CD8-positive, alpha-beta memory T cell (primary cell): ENCODE measurements at places on chromosomes 13 and 19.
A peak's percentile ranks its signal among the peaks of the same experiment; 100 is the strongest.

- DNase-seq: peak; percentile 73
Observed at GRCh38 chr19:47210689-47211316, 20.2 kb downstream of the BBC3 start.

- no peak for DNase-seq
Observed at GRCh38 chr13:40697711-40698110, 31.3 kb upstream of the FOXO1 start.

- no peak for DNase-seq
Observed at GRCh38 chr13:18995259-18995873, 186.3 kb downstream of the TUBA3C start.

- no peak for DNase-seq
Observed at GRCh38 chr13:44108331-44108858, 228.7 kb downstream of the LACC1 start.

- no peak for DNase-seq
Observed at GRCh38 chr13:99310382-99311031, 3.3 kb upstream of the GPR183 start.

GRCh38 chr19:57888560-57889231, at the start of gene ZNF814:
ZNF814 (minus strand) TSS chr19:57889037; CDS start chr19:57888802, 235 bp downstream.
- DNase-seq: peak; percentile 83

- DNase-seq: peak; percentile 97
Observed at GRCh38 chr19:13986348-13986904, 19.7 kb downstream of the RFX1 start.

DNA sequence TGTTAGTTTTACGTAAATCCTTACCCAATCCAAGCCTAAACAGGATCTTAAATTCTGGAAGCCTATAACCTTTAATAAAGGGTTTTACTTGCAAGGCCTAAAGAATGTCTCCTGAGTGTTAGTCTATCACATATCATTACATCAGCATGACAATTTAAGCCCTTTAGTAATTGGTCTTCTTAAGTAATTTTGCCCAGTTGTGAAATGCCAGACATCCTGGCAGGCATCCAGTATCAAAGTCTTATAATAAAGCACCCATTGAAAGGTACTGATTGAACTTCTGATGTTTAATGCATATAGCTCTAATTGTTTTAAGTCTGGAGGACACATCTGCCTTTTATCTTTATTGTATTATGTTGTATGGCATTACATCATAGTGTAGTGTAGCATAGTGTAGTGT, 1078.9 kb downstream of the SLITRK1 start:
- DNase-seq: no peak

GRCh38 chr13:98965325-98965724, 12.5 kb downstream of the DOCK9 start:
- DNase-seq: no peak

DNA sequence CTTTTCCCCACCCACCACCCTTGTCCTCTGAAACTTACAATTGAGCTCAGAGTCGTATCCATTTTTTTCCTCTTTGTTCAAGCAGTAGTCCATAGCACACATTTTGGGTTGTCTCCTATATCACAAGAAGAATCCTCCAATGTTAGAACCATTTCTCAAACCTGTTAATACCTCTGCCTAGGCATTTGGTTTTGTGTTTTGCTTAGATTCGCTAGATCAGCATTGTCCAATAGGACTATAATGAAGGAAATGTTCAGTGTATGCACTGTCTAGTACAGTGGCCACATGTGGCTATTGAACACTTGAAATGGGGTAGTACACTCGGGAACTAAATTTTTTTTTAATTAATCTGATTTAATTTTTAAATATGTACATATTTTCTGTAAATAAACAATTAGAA, 12.6 kb downstream of the DPY19L3 start:
- DNase-seq: no peak

DNA sequence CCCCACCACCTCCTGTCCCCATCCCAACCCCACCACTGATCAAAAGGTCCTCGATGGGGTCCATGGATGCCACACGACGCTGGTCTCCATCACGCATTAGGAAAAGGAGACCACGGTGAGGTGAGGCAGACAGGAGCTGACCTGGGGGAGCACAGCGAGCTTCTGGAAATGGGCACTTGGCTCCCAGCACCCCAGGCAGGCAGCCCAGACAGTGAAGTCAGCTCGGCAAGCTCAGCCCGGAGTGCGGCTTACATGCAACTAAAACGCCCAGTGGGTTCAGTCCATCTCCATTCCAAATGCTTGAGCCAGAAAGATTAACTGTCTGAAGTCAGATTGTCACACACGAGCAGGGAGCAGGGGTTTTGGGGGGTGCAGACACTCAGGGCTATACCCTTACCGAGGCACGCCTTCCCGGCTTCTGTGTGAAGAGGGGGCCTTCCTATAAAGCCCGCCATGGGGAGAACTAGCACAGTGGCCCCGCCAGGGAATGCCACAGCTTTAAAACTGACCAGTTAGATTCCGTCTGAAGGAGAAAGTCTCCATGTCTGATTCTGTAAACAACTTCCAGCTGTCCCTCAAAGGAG, 79.4 kb downstream of the SPACA7 start:
- DNase-seq: no peak

- no peak for DNase-seq
Observed at GRCh38 chr13:40429706-40430545, 236.5 kb downstream of the FOXO1 start.

GRCh38 chr13:99311137-99311536, 3.9 kb upstream of the GPR183 start:
- no peak for DNase-seq

DNA sequence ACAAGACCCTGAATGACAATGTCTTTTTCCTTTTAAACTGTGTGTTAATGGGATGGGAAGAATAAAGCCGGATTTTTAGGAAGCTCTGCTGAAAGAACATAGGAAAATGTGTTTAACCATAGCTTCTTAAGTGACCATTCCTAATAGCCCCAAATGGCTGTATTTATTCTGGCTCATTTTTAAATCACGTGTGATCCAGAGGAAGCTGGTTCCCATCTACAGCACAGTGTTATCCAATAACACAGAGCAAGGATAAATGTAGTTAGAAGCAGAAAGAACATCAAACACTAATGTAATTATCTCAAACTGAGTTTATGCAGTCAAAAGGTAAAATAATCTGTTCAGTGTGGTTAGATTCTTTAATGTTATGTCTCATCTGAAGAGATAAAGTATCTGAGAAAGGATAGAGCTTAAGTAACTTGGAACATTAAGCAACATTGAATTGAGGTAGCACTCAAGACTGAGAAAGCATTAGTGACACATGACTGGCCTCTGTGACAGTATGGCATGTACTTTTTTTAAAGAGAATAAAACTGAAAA, 853.3 kb downstream of the GPC5 start:
- no peak for DNase-seq

- no peak for DNase-seq
Observed at GRCh38 chr13:33997574-33997973, 179.6 kb downstream of the RFC3 start.

GRCh38 chr13:39253774-39254173, 215.5 kb downstream of the NHLRC3 start:
- no peak for DNase-seq

GRCh38 chr19:41449079-41449864, 6.3 kb downstream of the ERICH4 start:
- DNase-seq: peak; percentile 69

DNA sequence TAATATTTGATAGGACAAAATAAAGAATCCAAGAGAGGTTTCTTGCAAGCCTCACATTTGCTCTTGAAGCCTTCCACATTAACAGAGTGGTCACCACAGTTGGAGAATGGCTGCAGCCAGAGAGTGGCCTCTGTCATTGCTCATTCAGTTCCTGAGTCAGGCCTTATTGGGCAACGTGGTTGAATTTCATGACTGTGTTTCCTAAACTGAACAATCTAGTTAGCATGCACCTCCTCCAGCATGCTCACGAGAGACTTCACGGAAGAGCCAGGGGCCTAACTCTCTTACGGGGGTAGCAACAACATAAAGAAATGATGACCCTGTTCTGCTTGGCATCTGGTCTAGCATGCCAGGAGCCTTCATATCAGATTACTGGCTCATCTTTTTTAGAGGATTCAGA, 9.6 kb upstream of the UBL3 start:
- no peak for DNase-seq

DNA sequence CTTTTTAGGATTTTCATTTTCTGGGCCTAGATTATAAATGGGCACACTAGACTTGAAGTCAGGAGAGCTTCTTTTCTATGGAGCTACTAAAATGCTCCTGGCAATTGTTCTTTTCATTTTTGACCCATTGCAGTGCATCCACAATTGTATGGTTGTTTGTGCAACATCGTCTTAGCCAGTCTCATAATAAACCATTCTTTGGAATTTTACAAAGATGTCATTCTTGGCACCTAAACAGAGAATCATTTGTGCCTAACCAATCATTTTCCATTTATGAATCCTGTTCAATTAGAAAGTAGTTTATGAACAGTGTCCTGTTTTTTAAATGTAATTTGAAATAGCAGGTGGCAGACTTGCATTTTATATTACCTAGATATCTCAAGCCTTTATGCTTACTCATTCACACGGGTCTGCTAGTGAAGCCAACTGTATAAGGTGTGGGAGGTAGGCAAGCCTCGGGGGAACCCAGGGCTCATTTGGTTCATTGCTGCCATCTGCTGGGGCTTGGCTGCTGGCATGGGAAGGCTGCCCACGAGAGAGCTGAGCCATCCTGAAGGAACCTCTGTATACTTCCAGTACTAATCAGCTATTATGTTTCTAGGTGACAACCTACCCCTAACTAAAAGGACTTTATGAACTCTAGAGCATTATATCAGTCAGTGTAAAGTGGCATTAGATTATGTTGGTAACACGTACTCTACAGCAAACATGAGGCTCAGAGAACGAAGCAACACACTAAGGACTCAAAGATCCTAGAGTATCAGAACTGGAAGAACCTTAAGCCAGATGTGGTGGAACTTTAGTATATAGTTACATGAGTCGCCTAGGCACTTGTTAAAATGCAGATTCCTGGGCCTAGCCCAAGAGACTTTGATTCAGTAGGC, 60.0 kb downstream of the TPT1 start:
- DNase-seq: no peak

- DNase-seq: no peak
Observed at GRCh38 chr19:12092956-12093355, 28.4 kb downstream of the ZNF844 start.

GRCh38 chr13:64845110-64845509, 2385.0 kb downstream of the PCDH9 start:
- no peak for DNase-seq

DNA sequence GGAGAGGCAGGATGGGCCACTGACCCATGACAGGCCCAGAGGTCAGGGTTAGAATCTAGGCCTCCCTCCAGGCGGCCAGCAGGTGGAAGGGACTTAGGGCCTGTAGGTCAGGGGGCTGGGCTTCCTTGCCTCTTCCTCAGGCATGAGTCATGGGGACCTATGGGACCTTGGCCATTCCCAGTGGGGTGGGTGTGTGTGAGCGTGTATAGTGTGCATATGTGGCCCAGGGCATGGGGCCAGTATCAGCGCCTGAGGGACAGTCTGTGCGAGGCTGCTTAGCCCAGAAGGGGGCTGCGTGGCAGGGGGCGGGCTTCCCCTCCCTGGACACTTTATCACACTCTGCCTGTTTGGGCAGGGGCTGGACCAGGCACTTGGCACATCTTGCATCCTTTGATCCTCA, 13.3 kb downstream of the KCTD15 start:
- no peak for DNase-seq

DNA sequence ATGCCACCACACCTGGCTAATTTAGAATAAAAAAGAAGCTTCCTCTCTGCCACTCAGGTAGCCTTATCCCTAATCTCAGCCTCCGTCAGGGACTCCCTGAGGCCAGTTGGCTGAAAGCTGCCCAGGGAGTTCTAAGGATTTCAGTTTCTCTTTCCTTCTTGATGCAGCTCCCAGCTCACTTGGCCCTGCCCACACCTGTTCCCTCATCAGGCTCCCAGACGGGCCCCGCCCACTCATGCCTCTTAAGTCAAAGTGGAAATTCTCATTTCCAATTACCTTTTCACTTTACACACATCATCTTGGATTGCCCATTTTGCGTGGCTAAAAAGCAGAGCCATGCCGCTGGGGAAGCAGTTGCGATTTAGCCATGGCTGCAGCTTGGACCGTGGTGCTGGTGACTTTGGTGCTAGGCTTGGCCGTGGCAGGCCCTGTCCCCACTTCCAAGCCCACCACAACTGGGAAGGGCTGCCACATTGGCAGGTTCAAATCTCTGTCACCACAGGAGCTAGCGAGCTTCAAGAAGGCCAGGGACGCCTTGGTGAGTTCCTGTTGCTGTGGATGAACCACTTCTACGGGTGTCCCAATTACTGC, at the start of gene IFNL1:
Gene IFNL1, plus strand, starts transcription at position 353 of the 591 bp plus-strand sequence. Its CDS starts 15 bp downstream, at position 368.
- DNase-seq: peak; percentile 19

DNA sequence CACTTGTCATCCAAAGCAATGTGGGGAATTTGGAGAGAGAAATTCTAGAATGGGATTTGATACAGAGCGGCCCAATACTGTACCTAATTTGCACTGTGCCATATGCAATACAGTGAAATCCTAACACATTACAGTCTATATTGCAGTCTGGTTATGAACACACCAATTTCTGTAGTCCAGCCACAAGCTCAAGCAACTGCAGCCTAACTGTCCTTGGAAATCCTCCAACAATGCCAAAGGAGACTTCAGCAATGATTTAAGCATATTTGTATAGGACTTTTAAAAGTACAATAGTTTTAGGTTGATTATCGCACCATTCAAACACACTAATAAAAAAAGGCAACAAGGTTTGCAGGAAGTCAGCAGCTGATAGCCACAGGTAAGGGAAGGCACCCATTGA, 17.3 kb downstream of the DIAPH3 start:
- DNase-seq: no peak

GRCh38 chr19:30083701-30084156, 141.7 kb downstream of the URI1 start:
- DNase-seq: no peak

DNA sequence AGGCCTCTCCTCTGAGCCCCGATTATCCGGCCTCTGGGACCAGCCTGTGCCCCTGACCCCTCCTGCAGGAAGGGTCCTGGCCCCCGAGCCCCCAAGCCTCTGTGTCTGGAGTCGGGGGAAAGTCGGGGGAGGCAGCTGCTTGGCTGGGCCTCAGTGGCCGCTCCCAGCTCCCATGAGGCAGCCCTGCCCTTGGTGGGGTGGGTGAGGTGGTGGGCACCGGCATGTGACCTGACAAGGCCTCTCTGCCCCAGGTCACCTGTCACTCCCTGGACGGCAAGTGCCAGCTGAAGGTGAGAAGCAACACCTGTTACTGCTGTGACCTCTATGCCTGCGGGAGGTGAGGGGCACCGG, 41.5 kb downstream of the TMEM255B start:
- no peak for DNase-seq

- DNase-seq: no peak
Observed at GRCh38 chr19:51124729-51125128, at the start of gene SIGLEC9. SIGLEC9 (plus strand) TSS chr19:51124906; CDS start chr19:51124975, 69 bp downstream.

GRCh38 chr13:60448907-60449510, 52.0 kb downstream of the TDRD3 start:
- no peak for DNase-seq

- DNase-seq: no peak
Observed at GRCh38 chr19:35512831-35513627, 420 bp downstream of the DMKN start.

DNA sequence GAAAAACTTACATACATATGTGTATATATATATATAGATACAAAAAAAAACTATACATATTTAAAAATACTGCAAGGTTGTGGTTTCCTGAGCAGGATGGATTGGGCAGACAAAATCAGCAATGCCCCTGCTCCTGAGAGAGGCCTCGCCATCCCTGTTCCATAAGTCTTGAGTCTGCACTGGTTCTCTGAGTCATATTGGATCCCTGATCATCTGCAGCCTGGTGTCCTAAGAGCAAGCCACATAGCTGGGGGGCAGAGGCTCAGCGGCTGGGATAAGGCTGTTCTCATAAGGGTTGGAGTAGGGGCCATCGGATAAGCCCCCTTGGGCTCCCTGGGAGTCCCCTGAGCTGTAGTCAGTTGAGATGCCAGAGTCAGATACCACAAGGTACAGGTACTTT, 3.3 kb downstream of the SWSAP1 start:
- no peak for DNase-seq

GRCh38 chr13:79405831-79406596, at the start of gene RBM26:
RBM26 (minus strand) TSS chr13:79406255; CDS start chr13:79405774, 481 bp downstream.
- peak; percentile 97 for DNase-seq
